ENCODE measurements at places on chromosomes 3 and 15. TPM values are rescaled to one million over a fixed set of nuclear protein-coding genes. Genes with fewer than 3 reads are reported as not detected.

DNA sequence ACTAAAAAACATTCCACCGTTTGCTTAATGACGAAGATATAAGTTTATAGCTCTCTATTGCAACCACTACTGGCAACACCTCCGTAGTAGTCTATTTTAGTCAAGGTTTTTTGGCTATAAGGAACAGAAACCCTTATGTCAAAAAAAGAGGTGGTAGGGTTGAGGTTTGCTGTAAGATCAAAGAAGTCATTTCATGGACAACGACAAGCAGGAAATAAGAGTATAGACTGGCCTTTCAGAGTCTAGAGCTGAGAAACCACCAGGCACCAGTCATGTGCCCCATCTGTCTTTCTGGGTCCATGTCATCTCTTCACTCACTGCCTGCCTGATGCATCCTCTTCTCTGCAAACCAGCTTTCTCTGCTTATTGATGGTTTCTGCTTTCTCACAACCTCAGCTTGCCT lies 42.7 kb downstream of the THBS1 start:
- peaks cover 21% of the 10 kb centered on the region for H3K4me1 ChIP-seq
- no peak overlapping the region for H3K4me3 ChIP-seq
- no peak overlapping the region for H3K27ac ChIP-seq
- no peak for DNase-seq
- H3K36me3 ChIP-seq: no peaks in the 10 kb centered on the region

Gene GALNT15
- total RNA-seq: 57.6 TPM

- no peaks in the 10 kb centered on the region for H3K36me3 ChIP-seq
- H3K4me1 ChIP-seq: peaks cover 76% of the 10 kb centered on the region
- H3K4me3 ChIP-seq: no peak overlapping the region
- no peaks in the 10 kb centered on the region for H3K27me3 ChIP-seq
- peak overlapping the region; percentile 93 for H3K27ac ChIP-seq
These were observed 45.8 kb downstream of the SMAD3 start for GRCh38 chr15:67110958-67111864.

GRCh38 chr3:31858439-31858838 lies 122.6 kb downstream of the OSBPL10 start:
- H3K36me3 ChIP-seq: no peaks in the 10 kb centered on the region
- H3K4me3 ChIP-seq: no peak overlapping the region
- H3K27me3 ChIP-seq: no peaks in the 10 kb centered on the region
- no peak overlapping the region for H3K27ac ChIP-seq
- DNase-seq: no peak

DNA sequence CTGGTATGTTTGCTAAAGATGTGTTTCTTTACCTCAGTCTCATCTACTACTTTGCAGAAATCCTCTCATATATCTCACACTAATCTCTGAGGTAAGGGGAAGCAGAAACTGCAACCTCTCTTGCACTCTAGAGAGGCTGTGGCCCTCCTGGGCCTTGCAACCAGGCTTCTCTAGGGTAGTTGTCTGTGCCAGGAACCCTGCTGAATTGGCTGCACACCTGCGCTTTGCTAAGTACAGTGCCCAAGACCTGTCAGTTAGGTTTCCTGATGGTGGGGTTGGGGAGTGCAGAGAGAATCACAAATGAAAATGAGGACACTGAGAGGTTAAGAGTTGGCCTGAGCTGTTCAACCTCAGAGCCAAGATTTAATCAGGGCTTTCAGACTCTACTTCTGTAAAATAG lies 117.2 kb upstream of the PLXNA1 start:
- H3K36me3 ChIP-seq: no peaks in the 10 kb centered on the region
- peaks cover 23% of the 10 kb centered on the region for H3K4me1 ChIP-seq
- H3K4me3 ChIP-seq: no peak overlapping the region
- H3K27ac ChIP-seq: no peak overlapping the region
- DNase-seq: no peak

Gene MYLK
- total RNA-seq: 5.6 TPM

DNA sequence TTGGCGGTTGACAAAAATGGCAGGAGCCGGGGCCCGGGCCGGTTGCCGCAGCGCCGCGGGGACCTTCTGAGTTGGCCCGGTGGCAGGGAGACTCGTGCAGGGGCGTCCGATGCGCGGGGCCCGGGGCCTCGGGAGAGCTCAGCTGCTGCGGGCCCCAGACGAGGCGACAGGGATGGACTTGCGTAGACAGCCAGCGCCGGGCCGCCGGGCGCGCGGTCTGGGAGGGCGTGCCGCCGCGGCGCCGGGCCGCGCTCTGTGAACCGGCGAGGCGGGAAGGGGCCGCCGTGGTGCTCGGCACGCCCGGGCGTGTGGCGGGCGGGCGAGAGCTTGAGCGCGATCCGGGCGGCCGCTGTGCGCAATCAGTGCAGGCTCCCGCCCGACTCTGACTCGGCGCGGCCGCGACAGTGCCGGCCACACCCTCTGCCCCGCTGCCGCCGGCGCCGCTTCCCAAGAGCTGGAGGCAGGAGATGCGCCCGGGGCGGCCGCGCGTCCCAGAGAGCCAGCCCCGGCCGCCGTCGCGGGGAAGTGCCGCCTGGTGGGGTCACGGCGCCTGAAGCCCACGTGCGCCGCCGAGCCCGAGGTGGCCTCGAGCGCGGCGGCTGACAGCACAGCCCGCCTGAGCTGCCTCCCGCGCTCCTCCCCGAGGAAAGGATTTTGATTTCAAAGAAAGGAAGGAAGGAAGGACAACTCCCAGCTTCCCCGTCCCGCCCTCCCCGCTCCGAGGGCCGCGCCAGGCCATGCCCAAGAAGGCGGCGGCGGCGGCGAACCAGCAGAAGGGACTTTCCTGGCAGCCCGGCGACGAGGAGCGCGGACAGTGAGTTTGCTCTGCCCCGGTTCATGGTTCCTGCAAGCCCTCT lies 657 bp downstream of the TLNRD1 start:
- peak overlapping the region; percentile 80 for H3K4me3 ChIP-seq
- peaks cover 16% of the 10 kb centered on the region for H3K4me1 ChIP-seq
- no peaks in the 10 kb centered on the region for H3K36me3 ChIP-seq
- peak overlapping the region; percentile 83 for H3K27ac ChIP-seq
- peaks cover 12% of the 10 kb centered on the region for H3K27me3 ChIP-seq

DNA sequence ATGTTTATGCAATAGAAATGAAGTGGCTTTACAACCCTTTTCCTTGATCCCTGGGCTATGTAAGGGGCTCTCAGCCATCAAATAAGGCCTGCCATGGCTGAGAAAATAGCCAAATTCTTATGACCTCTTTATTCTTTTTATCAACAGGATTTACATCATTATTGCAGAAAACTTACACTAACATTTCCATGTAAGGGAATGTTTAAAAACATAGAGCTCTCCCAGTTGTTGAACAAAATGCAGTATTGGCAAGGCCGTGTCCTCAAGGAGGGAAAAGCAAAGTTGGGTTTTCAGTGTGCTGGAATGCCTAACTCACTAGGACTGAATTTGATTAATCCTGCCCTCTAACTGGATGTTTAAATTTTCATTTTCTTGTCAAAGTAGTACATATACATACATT lies 22.3 kb downstream of the NR2C2 start:
- H3K27me3 ChIP-seq: no peaks in the 10 kb centered on the region
- no peak overlapping the region for H3K27ac ChIP-seq
- no peak overlapping the region for H3K4me3 ChIP-seq
- peaks cover 6% of the 10 kb centered on the region for H3K36me3 ChIP-seq

DNA sequence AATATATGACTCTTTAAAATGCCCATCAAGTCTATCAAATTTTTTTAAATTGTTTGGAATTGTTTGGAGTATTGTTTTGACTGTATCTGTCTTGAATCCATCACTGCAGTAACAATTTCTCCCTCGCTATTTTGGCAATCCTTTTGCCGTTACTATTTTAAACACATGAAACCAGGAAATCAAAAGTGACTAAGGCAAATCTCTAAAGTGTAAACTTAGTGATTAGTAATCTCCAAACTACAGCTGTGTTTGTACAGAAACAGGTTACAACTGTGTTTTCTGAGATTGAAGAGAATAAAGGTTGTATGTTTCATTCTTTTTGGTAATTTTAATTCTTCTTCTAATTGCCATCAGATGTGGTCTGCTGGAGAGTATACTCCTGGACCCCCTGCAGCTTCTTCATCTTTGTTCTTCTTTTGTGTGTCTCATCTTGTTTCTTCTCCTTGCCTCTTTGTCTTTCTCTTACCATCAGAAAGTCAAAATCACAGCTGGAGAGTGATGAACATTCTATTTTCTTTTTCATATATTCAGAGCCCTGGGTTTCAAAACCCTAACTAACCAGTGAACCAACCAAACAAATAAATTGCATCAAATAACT lies 465.4 kb downstream of the RBMS3 start:
- no peaks in the 10 kb centered on the region for H3K27me3 ChIP-seq
- H3K27ac ChIP-seq: no peak overlapping the region
- H3K36me3 ChIP-seq: no peaks in the 10 kb centered on the region

DNA sequence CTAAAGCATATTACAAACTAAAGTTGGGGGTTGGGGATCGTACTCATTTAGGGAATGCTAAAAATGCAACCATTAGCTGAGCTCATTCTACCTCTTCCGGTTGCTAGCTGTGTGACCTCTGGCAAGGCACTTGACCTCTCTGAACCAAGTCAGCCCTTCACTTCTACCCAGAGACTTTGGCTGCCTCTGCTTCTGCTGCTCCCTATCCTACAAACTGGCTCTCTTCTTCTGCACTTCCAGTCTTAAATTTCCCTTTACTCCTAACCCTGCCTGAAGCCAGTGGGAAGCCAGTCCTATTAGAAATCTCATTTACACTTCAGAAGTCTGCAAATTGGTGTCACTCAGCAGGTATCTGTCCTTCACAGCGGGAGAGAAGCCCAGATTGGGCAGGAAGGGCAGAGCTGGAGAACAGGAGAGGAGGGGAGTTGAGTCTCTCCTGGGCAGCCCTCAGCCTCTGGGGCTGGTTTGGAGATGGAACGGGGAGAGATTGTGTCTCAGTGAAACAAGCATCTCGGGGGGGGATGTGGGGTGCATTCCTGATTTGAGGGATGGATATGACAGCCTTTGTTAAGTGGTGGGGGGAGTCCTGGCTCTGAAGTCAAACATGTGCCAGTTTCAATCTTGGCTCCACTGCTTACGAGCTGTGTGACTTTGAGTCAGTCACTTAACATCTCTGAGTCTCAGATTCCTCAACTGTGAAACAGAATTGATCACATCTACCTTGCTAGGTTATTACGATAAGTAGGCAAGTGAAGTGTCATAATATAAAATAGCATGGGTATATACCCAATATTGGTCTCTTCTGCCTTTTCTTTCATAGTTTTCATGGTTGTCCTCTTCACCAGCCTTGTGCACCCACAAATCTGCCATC lies 7.8 kb upstream of the AEN start:
- no peaks in the 10 kb centered on the region for H3K4me1 ChIP-seq
- no peak overlapping the region for H3K4me3 ChIP-seq
- no peak overlapping the region for H3K27ac ChIP-seq
- no peak for DNase-seq

GRCh38 chr3:197521277-197522182 lies 34.2 kb downstream of the BDH1 start:
- no peaks in the 10 kb centered on the region for H3K4me1 ChIP-seq
- no peak for DNase-seq
- H3K36me3 ChIP-seq: no peaks in the 10 kb centered on the region
- no peak overlapping the region for H3K27ac ChIP-seq
